NCI-H1092 treated with DMSO at 0.1 percent for 48 hours (cell line): ENCODE measurements at places on chromosomes 12 and 14.
A peak's percentile ranks its signal among the peaks of the same experiment; 100 is the strongest.

DNA sequence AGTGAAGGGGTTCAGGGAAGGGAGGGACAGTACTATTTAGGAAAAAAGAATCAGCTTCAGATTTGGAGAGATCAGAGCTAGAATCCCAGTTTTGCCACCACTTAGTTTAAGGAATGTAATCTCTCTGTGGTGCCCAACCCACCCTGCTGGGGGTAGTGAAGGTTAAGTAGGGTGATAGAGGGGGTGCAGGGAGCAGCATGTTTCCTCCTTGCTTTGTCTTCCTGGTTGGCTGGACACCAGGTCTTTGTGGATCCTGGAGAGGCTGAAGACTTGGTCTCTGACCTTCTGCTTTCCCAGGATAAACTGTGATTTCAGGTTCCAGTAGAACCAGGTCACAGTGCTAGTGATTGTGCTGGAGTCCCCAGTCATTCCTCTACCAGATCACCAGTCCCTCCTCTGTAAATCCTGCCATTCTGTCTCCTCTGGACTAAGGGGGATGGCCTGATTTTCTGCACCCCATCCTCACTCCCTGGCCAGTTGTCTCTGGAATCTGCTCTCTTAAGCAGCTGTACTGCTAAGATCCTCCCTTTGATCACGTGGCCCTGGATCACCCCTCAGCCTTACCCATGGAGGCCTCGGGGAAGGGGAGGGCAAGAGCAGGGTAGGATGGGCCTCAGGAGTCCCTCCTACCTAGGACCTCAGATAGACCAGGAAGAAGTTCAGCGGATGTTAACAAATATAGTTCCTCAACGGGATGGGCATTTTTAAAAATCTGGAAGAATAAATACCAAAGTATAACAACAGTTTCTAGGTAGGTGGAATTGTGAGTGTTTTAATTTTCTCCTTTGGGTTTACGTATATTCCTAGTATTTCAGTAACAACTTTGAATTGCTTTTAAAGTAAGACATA is 3.1 kb downstream of the MAP3K12 start:
- DNase-seq, result no peak

- DNase-seq, result peak; percentile 94
These were observed 11.5 kb downstream of the FOXA1 start for GRCh38 chr14:37583358-37584210.

- no peak for DNase-seq
These were observed 119.1 kb upstream of the ATXN7L3B start for GRCh38 chr12:74418573-74418972.

- DNase-seq, result no peak
These were observed 420.8 kb downstream of the EGLN3 start for GRCh38 chr14:33529787-33530757.

DNA sequence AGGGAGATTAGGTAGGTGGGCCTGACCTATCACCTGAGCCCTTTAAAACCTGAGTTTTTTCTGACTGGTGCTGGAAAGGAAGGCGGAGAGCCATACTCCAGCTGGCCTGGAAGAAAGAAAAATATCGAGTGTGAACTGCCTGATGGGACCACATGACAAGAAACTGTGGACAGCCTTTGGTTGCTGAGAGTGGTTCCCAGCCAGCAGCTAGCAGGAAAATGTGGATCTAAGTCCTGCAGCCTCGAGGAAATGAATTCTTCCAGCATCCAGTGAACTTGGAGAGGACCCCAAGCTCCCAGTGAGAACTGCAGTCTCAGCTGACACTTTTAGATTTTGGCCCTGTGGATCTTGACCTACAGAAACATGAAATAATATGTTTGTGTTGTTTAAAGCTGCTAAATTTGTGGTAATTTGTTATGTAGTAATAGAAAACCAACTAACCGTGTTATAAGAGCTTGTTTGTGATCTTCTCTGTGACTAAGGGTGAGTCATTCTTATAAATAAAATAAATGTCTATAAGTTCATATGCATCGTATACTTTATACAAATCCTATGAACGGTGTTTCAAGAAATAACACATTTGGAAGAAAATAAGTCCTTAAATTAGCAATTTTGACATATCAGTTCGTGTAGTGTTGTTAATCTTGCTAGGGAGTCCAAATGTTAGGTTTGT is 359.6 kb downstream of the BMP4 start:
- no peak for DNase-seq

GRCh38 chr14:70822530-70823185 is 13.3 kb upstream of the MAP3K9 start:
- DNase-seq, result peak; percentile 20

GRCh38 chr14:49863487-49864281 is 11.1 kb upstream of the NEMF start:
- DNase-seq, result no peak

- DNase-seq, result no peak
These were observed 81.9 kb upstream of the CCND2 start for GRCh38 chr12:4191642-4192041.

GRCh38 chr12:110745542-110746284 is 3.0 kb upstream of the PPP1CC start:
- DNase-seq, result no peak

- DNase-seq, result peak; percentile 38
These were observed at the start of gene VPS37B for GRCh38 chr12:122895704-122896636. Gene VPS37B, minus strand, starts transcription at chr12:122896124. Its CDS starts 62 bp downstream, at chr12:122896062.

- no peak for DNase-seq
These were observed 23.4 kb downstream of the DUSP16 start for GRCh38 chr12:12539028-12539810.

DNA sequence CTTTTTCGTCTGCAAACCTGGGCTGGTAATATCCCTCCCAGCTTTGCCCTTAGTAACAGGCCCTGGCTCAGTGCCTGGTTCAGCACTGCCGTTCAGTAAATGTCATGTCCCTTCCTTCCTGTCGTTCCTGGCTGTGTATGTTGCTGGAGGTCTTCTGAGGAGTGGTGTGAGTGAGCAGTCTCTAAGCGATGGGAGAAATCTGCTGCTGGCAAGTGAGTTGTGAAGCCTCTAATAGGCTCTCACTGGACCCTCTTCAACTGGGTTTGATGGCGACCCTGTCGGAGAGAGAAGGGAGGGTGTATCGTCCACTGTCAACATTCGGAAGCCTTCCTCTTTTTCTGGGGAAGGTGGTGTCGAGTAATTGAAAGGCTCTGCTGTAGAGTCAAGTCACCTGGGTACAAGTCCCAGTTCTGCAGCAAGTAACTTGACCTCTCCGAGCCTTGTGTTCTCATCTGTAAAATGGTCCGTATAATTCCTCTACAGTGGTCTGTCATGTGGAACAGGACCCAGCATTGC is 62.8 kb downstream of the HRK start:
- no peak for DNase-seq

GRCh38 chr14:59832653-59833294 is 37.8 kb downstream of the RTN1 start:
- DNase-seq, result no peak

DNA sequence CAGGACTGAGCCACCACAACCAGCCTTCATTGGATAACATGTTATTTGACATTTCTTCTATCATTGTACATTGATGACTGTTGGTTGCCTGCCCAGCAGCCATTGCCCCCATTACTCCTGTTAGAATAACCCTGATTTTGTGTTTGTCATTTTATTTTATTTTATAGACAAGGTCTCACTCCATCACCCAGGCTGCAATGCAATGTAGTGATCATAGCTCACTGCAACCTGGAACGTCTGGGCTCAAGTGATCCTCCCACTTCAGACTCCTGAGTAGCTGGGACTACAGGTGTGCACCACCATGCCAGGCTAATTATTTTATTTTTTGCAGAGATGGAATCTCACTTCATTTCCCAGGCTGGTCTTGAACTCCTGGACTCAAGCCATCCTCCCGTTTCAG is 33.2 kb upstream of the LTA4H start:
- no peak for DNase-seq

- no peak for DNase-seq
These were observed 44.5 kb upstream of the KCNA1 start for GRCh38 chr12:4865246-4865645.

GRCh38 chr12:91275321-91275720 is 92.7 kb upstream of the DCN start:
- no peak for DNase-seq

DNA sequence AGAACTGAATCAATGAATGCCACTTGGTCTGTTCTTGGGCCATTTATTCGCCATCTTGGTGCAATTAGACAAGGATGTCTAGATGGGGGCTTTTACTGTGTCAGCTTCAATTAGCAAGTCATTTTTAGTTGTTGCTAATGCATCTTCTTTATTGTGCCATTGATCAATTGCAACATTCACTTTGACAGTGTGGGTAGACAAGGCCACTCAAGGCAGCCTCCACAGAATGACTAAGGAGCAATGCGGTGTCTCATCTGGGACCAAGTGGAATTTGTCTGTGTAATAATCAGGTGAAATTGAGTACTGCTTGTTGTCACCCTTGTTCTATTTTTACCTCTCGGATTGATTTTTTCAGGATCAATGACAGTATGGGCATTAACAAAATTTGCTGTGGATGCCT is 275.9 kb downstream of the CACNA1C start:
- no peak for DNase-seq

- no peak for DNase-seq
These were observed 97.1 kb downstream of the ALG10 start for GRCh38 chr12:34119366-34119765.

DNA sequence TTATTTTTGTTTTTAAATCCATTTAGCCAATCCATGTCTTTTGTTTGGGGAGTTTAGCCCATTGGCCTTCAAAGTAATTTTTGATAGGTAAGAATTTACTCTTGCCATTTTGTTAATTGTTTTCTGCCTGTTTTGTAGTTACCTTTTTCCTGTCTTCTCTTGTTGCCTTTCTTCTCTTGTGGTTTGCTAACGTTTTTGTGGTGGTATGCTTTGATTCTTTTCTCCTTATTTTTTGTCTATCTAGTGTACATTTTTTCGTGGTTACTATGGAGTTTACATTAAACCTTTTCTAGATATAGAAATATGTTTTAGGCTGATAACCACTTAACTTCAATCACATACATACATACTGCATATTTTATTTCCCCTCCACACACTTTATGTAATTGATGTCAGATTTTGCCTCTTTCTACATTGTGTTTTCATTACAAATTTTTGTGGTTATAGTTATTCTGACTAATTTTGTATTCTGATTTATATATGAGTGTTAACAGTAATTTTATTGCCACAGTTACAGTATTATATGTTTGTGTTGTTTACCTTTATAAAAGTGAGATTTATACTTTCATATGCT is 19.2 kb upstream of the PPP1R12A start:
- DNase-seq, result no peak
